ENCODE measurements at places on chromosomes 5 and 9.

DNA sequence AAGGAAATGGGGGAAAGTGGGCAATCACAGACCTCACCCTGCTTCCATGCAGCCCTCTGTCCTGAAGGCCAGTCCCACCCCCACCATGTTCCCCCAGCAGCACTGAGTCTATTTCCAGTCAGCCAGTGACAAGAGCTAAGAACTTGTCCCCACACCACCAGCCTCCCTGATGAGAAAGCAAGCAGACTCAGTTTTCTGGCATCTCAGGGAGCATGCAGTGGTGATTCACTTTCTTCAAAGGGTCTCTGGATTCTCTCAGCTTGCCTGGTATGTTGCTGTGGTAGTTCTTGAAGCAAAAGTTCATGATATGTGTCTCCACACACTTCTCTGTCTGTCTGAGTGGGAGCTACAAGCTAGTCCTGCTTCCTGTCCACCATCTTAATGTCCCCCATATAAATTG, 799.9 kb upstream of the TYRP1 start:
- DNase-seq: no peak

DNA sequence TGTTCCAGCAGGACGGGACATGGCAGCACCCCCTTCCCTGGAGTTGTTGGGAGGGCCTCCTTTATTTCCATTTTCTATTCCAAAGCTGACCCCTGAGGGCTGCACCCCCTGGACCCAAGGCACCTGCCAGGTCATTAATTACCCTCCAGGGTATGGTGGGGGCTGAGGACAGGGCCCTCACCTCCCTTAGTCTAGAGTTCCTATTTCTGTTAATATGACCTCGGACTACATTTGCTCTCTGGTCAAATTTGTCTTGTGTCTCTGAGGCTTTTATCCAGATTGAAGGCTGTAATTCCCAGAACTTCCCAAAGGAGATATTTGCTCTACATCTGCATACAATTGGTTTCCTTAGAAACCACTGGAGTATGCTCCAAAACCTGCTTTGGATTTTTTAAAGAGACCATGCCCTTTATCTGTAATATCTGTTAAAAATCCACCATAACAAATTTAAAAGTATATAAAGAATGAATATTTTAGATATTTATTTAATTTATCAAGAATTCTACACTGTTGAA, 16.8 kb downstream of the PHF2 start:
- no peak for DNase-seq

- no peak for DNase-seq
These were observed at the start of gene ZNF462 for GRCh38 chr9:106862821-106863720. Gene ZNF462 (plus strand): TSS chr9:106863166. CDS start chr9:106923384, 60,218 bp downstream.

GRCh38 chr5:926417-927171, 33.9 kb downstream of the TRIP13 start:
- DNase-seq: no peak

DNA sequence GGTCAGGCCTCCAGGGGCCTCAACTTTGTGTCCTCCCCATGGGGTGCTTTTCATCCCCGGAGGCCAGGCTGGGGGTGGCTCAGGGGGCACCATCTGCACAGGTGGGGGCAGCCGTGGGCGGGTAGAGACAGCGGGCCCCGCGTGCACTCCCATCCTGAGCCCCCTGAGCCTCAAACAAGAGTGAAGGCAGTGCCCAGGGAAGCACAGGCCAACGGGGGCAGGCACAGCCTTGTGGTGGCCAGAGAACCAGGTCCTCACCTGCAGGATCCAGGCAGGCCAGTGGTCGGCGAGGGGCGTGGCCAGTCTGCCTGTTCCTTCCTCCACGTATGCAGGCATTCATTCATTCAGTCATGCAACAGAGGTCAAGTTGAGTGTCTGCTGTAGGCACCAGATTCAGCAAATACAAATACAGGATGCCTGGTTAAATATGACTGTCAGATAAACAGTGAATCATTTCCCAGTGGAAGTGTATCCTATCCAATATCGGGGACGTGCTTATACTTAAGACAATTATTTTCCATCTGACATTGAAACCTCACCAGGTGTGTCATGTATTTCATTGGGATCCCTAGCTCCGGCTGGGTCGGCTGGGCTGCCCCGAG, 22.3 kb downstream of the KCNT1 start:
- no peak for DNase-seq

GRCh38 chr9:130129432-130130061, 42.7 kb upstream of the NCS1 start:
- no peak for DNase-seq

GRCh38 chr5:142292249-142292648, 32.6 kb downstream of the SPRY4 start:
- no peak for DNase-seq

DNA sequence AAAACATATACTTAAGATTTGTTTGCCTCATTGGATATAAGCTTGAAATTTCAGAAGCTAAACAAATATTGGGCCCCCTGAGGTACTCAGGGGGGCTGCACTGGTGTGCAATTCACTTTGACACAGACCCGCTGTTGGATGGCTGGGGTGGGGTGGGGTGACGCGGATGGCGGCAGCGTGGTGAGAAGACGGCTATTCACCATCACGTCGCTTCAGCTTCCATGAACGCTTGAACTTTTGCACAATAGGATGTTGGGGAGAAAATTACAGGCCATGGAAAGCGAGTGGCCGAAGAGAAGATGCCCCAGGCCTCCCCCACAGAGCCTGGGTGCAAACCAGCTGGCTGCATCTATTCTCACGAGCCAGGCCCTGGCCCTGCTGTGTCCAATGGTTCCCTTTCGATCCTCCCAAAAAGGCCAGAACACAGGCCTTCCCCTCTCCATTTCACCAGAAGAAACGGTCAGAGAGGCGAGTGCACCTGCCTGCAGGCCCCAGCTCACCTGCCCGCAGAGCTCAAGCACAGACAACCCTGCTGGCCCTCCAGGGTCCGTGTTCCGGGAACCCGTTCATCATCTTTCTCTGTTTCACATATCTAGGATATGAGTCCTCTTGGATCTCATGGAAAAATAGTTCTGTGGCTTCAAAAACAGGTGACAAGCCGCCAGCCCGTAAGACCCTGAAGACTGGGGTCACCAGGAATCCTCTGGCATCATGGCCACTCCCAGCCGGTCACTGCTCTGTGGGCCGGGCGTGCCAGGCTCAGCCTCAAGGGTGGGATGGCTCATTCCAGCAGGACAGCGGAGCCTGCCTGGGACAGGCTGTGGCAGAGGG, 46.8 kb upstream of the SARDH start:
- DNase-seq: no peak

- DNase-seq: no peak
These were observed 99.8 kb upstream of the MAP1B start for GRCh38 chr5:72007336-72008111.

GRCh38 chr5:91092859-91093783, 290.0 kb downstream of the ARRDC3 start:
- DNase-seq: no peak

- DNase-seq: no peak
These were observed 14.2 kb downstream of the HSPA4 start for GRCh38 chr5:133066045-133066444.

DNA sequence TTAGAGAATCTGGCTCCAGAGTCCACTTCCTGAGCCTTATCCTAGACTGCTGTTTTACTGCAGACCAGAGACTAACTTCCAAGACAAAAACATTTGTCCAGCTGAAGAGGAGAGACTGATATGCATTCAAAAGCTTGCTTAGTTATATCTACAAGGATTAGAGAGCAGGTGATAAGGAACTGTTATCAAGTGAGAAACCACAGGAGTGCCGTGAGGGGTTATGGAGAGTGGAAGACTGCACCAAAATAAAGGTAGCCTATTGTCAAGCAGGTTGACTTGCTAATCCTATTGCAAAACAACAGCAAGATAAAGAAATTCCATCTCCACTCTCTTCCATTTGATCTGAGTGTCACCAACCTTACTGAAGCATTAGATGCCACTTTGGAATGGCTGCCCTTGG, 139.1 kb downstream of the SCAMP1 start:
- DNase-seq: no peak

DNA sequence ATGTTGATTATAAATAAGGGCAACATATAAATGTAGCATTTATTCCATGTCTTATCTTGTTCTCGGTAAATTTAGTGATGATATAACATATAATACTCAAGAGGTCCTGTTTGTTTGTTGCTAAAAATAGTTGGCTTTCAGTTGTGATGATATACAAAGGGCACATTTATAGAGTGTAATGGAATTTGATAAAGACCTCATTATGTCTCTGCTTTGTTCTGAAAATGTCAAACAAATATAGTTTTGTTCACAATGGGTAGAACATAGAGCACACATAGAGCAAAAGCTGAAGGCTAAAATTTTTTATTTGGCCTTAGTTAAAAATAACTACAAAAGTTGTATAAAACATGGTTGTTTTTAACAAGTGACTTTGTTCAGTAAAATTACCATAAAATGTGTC, 477.1 kb upstream of the SMC2 start:
- no peak for DNase-seq

- no peak for DNase-seq
These were observed 281.7 kb upstream of the IRX2 start for GRCh38 chr5:3033033-3033755.

- DNase-seq: no peak
These were observed 547.3 kb upstream of the ZNF608 start for GRCh38 chr5:125293726-125294125.

DNA sequence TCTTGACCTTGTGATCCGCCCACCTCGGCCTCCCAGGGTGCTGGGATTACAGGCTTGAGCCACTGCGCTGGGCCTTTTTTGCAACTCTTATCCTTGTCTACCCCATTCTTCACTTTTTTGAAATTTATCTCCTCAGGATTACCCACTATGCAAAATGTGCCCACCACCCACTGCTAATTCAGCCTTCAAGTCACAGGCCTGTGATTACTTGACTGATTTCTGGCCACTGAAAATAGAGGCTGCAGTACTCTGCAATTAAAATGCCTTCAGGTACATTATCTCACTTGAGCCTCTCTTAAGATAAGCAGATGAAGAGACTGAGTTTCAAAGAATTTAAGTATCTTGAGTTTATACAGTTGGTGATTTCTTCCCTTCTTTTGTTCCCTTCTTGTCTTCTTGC, 112.4 kb upstream of the SPATA31D4 start:
- no peak for DNase-seq

All from activated T-helper 1 cell treated with anti-CD3 and anti-CD28 coated beads, Interleukin-2, amount 50 U/mL, for 16 hours (primary cell).